Cortex of kidney (tissue), 1 donor: ENCODE measurements at places on chromosomes 5 and 9.

DNA sequence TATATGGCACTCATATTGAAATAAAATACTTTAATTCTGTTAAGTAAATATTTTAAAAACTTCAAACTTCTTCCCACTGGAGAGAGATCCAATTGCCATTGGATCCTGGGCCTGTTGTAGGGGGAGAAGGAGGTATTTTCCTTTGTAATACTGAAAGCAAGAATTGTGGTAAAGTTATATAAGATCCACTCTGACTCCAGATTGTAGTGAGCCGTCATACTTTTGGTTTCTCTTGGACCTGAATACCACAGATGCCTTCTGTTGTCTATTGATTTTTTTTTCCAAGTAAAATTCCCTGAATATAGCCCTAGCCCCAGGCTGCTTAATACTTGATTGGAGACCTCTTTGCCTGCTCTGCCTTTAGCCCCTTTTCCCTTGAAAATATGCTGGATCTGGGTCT, 86.9 kb downstream of the ATG10 start:
- no peak for DNase-seq

GRCh38 chr9:18382243-18382642, 91.7 kb upstream of the ADAMTSL1 start:
- no peak for DNase-seq

DNA sequence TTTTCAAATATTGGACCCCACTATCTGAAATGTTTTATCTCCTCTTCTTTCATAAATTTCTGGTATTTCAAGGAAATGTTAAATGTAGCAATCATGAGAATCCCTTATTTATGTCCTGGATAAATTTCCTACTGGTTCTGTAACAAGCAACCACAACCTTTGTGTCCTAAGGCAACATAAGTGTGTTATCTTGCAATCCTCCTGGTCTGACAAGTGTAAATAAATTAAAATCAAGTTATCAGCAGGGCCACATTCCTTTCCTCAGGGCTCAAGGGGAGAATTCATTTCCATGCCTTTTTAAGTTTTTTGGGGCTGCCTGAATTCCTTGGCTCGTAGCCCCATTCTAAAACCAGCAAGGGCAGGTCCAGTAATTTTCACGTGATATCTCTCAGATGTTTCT, 83.2 kb downstream of the CDH9 start:
- no peak for DNase-seq

- DNase-seq = no peak
Observed at GRCh38 chr9:479304-479970, 264.8 kb downstream of the DOCK8 start.

DNA sequence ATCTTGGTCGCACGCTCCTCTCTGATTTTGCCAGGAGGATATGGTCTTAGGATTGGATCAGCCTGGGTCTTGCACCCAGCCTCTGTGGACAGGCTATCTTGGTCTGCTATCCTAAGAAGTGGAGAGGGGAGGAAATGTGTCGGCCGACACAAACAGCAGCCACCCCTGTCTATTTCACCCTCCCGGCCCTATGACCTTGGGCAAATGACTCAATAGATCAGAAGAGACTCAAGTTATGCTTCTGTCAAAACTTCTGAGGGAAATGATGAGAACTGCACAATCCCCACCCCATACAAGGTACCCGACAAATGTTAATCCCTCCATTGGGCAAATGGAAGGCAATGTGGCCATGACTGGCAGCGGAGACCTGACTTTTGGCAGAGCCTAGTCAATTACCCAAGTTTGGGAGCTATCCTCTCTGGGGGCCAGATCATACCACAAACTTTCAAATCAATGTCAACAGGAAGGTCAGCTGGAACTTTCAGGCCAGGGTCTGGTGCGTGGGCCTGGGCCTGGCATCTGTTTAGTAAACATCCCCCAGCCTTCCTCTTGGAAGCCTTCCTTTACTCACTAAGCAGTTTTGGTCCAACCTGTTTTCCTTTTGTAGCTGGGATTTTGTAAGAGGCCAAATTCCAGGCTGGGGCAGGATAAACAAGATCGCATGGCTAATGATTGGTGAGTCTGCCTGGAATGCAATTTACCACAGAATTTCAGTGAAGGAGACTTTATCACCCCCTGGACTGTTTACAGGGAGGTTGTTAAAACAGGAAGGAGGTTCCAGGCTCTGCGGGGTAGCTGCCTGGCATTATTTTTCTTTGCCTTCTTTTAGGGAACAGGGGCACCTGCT, 64.2 kb upstream of the CPEB4 start:
- DNase-seq = no peak

DNA sequence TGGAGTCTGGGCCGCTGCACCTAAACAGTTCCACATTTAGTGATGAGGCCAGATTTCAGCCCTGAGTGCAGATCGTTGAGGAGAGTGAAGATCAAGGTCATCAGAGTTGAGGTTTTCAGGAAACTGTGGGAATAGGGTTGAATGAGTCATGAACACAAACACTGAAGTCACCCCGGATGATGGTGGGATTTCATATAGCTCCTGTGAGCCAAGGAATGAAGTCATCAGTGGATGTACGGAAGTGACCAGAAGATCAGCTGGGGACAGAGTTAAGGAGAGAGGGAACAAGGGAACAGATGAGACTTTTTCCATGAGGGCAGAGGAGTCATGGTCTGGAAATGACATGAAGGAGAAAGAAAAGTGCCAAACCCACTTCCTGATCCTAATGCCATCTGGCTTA, 36.5 kb downstream of the PALM2AKAP2 start:
- DNase-seq = no peak

- DNase-seq = no peak
Observed at GRCh38 chr9:91879231-91879630, 70.8 kb downstream of the ROR2 start.

DNA sequence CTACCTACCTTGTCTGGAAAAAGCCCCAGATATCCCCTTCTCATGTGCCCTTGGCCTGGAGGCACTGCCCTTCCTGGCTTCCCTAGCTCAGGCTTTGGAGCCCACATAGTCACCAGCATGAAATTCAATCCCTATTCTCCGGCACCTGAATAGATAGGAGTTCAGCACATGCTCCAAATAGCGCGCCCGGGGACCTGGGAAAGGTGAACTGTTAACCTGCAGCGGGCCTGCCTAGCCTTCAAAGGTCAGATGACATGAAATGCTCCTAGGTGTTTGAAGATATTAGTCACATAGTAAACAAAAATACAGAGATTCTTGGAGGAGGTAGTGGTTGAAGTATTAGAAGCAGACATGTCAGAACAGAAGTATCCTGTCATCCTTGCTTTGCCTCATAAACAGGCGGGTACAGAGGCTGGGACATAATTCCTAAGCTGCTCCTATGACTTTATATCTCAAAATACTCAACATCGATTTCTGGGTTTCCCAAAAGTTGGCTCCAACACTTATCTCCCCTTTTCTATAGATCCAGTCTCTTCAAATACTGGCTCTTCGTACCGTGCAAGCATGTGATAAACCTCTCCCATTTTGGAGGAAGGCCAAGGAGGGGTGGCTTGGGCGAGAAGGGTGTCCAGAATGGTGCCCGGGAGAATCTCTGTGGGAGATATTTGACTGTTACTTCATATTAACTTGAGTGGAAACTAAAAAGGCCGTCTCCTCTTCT, 88.0 kb upstream of the ANKH start:
- DNase-seq = no peak

- DNase-seq = no peak
Observed at GRCh38 chr9:124768334-124768733, 2.8 kb downstream of the NR6A1 start.

GRCh38 chr5:55036477-55036876, 12.4 kb downstream of the GZMK start:
- DNase-seq = no peak

- peak; percentile 44 for DNase-seq
Observed at GRCh38 chr9:22008717-22009505, at the start of gene CDKN2B. CDKN2B (minus strand) TSS chr9:22009305; CDS start chr9:22008953, 352 bp downstream.

- no peak for DNase-seq
Observed at GRCh38 chr5:17259630-17260257, 42.3 kb downstream of the BASP1 start.

DNA sequence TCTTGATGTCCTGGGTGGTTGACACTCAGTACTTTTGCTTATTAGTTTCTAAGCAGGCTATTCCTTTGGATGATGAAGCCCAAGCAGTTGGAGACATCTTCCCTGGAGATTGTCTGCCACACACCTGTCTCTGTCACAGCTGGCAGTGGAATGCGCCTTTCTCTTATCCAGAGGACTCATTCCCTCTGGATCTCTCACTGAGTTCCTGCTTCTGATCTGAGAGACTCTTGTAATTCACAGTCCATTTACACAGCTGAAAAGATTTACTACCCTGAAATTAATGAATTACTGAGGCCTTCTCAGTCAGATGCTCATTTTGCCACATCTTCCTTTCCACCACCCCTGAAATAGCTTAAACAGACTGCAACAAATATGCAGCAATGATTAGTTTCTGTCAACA, 15.9 kb downstream of the TAL2 start:
- DNase-seq = no peak

GRCh38 chr9:97759581-97760288, 62.6 kb upstream of the XPA start:
- DNase-seq = no peak

DNA sequence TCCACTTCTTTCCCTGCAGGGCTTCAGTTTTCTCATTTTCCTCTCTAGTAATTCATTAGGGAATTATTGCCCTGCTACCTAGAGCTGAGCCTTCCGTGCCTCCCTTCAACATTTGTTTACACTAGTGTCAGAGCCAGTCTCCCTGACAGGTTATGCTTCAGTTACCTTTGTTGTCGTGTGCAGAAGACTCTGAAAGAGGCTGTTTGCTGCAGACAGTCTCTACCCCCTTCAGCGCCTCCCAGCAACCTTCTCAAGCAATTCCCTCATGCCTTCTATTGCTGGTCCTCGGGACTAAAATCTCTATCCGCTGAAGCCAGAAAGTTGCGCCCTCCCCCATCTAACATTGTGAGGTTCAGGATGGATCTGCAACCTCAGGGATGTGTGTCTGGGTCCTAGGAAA, 12.8 kb downstream of the RALGPS1 start:
- DNase-seq = no peak

DNA sequence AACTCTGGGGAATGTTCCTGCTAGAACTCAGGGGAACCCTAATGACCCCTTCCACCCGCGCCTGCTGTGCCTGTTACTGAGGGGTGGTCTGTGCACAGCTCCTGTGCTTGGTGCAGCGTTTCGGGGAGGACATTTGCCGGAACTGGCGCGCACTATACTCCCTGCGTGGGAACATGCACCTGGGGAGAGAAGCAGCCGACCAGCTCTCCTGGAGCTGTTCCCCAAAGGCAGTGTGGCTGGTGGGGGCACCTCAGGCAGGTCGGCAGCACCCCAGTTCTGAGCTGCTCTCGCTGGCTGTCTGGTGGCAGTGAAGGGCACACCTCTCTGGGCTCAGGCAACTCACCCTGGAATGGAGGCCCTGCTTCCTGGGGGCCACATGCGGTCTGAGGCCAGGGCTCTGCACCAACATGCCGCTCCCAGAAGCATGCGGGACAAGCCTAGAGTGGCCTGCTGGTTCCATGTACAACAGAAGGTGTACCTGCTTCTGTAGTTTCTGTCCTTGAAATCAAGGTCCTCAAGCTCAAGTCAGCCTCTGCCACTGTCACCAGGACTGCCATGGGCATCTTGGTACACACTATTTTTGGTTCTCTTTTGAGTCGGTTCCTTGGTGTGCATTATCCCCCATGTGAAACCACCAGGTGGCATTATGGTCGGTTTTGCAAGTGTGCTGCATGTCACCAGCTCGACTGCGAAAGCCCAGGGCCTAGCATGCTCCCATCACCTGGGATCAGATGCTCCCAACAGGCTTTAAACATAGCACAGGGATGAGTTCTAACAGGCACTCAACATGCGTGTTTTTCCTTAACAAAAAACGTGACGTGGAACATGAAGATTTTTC, 7.8 kb upstream of the MRNIP start:
- no peak for DNase-seq

DNA sequence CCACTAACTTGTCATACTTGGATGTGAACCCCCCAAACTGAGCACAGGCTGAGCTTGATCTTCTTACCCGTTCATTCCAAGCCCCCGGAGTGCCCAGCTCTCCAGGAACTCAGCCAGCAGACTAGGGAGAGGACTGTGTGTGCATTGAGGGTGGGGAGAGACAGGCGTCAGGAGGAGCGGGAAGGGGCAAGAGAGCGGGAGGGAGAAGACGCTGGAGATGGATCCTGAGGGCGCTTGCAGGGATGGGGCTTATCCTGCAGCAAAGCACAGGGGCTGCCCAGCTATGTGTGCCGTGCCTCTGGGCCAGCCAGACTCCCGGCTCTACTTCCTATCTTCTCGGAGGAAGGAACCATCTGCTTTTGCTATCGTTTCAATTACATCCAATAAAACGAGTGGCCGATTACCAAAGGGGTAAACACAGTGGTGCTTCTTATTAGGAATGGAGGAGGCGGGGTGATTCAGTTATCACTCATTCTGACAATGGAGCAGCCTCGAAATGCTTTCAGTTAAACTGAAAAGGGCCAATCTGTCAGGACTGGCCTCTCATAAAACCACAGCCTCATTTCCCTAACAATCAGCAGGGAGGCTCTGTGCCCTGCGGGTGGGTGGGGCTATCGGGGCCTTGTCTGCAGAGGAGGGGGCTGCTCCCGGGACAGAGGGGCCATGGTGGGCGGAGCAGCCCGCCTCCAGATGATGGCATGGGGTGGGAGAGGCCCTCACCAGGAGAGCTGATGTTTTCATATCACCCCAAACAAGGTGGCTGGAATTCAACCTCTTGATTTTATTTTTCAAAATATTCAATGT, 168.2 kb downstream of the DAB2IP start:
- no peak for DNase-seq

GRCh38 chr5:62424763-62425162, 12.2 kb downstream of the IPO11 start:
- DNase-seq = no peak

GRCh38 chr5:110218981-110219380, 507.5 kb downstream of the TMEM232 start:
- DNase-seq = no peak

GRCh38 chr9:107539427-107540163, 50.0 kb upstream of the KLF4 start:
- no peak for DNase-seq

DNA sequence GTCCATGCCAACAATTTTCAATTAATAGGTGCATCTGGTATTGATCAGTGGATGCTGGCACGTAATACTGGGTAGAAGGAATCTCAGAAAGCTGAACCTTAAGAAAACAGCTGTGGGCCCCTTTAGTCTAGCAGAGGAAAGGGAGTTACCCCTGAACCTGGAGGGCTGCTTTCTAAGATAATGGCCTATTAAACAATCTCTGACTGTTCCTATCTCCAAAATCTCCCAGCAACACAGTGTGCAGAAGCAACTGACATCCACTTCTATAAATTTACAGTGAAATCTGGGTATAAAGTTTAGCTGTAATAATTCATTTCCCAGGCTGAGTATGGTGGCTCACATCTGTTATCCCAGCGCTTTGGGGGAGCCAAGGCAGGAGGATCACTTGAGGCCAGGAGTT, 198.8 kb downstream of the MAPKAP1 start:
- DNase-seq = no peak
